ENCODE measurements at places on chromosomes 3 and 15.

- DNase-seq: peak; percentile 53
Observed at GRCh38 chr15:33852570-33852969, 115.7 kb upstream of the CHRM5 start.

DNA sequence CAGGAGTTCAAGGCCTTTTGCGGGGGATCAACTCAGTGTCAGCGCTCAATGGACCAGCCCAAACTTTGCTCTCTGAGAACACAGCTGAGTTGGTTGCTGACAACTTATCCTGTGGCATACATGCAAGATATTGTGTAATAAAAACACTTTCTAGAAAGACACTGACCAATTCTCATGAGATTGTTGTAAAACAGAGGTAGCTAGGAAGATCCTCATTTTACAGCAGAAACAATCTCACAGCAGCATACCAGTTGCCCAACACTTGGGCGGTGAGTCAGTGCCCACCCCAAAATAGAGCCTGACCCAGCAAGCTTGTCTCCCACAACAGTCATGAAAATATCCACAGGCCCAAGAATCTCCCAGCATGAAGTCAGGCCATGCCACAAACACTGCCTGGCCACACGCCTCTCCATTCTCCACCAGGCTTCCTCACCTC lies 18.2 kb downstream of the KLHL6 start:
- DNase-seq: peak; percentile 45

DNA sequence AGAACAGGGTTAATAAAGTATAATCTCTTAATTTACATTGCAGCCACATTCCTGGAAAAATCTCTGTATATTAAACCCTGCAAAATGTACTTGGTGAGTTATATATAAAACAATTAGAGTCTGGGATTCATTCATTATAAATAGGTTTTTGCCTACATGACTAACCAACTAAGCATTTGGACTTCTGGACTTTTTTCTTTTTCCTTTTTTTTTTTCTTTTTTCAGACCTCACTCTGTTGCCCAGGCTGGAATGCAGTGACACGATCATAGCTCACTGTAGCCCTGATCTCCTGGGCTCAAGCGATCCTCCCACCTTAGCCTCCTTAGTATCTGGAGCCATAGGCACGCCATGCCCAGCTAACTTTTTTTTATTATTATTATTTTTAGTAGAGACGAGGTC lies 4.5 kb downstream of the DNAJC13 start:
- no peak for DNase-seq

DNA sequence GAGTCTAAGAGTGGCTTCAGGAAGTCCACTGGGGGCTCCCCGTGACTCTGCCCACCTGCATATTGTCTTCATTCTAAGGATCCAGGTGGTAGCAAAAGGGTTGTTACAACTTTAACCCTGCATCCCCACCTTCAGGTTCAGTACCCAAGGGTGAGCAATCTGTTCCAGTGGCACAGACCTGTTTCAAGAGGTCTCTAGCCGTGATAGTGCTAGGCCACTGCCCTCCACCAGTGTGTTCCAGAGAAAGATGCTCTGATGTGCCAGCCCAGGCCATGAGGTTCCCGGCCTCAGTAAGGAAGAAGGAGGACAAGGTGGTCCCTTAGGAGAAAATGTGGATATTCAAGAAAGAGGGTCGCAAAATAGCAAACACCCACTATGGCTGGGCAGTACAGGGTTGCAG lies 87.0 kb downstream of the IGF1R start:
- DNase-seq: no peak

- DNase-seq: no peak
Observed at GRCh38 chr3:194053136-194053535, 82.8 kb upstream of the HES1 start.

DNA sequence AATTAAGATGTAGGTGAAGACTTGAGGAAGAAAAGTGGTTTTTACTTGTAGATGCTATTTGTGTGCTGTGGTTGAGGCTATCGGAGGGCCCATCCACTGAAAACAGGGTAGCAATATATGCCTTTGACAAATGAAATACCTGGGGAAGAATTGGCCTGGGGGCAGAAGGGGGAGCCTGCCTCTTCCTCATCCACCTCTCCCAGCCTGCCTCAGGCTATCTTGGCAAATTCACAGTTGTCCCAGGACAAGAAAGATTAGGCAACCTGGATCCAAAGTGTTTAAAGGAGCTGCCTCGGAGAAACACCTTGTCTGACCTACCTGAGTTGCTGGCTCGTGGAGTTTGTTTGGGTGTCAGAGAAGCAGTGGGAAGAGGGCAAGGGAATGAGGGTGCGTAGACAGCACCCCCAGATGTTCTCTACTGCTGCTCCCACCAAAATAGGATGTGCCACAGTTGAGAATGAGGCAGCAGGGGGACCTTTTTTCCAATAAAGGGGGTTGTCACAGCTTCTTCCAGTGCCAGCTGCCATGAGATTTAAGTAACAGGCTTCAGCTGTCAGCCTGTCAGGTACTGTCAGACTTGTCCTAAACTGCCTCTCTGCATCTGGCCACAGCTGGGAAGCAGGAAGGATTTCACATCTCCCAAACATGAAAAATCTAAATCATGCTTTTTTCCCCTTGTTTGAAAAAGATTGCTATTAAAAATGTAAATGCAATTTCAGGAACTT lies 9.2 kb downstream of the PLEKHO2 start:
- DNase-seq: no peak

- DNase-seq: no peak
Observed at GRCh38 chr3:15800780-15801179, 3.0 kb upstream of the ANKRD28 start.

- no peak for DNase-seq
Observed at GRCh38 chr15:73352082-73352481, 16.7 kb downstream of the HCN4 start.

GRCh38 chr3:39065197-39065596 lies 13.4 kb downstream of the WDR48 start:
- peak; percentile 34 for DNase-seq

GRCh38 chr3:58536501-58537411 lies at the start of gene ACOX2:
Gene ACOX2 (minus strand): TSS chr3:58537190. CDS start chr3:58535106, 2,084 bp downstream.
- DNase-seq: no peak

GRCh38 chr3:146421819-146422759 lies 47.3 kb downstream of the PLSCR2 start:
- DNase-seq: peak; percentile 78

DNA sequence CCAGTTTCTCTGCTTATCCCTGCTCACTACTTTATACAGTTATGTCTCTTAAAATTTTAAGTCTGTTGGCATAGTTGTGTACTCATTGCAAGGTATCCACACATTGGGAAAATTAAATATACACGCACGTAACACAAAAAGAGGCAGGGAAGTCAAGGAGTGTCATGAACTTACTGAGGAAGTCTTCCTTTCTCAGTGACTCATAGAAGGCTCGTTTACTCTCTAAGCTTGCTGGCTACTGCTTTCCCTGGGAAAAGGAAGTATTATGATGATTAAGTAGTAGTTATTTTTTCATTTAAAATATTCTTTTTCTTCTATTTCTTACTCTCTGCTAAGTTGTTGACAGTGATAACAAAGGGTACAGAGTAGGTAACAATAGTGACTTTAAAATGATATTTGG lies 287.3 kb downstream of the UBE2E2 start:
- peak; percentile 44 for DNase-seq

GRCh38 chr3:117665296-117665695 lies 955.7 kb downstream of the TUSC7 start:
- DNase-seq: no peak

GRCh38 chr3:41198526-41198925 lies 779 bp upstream of the CTNNB1 start:
- DNase-seq: no peak

DNA sequence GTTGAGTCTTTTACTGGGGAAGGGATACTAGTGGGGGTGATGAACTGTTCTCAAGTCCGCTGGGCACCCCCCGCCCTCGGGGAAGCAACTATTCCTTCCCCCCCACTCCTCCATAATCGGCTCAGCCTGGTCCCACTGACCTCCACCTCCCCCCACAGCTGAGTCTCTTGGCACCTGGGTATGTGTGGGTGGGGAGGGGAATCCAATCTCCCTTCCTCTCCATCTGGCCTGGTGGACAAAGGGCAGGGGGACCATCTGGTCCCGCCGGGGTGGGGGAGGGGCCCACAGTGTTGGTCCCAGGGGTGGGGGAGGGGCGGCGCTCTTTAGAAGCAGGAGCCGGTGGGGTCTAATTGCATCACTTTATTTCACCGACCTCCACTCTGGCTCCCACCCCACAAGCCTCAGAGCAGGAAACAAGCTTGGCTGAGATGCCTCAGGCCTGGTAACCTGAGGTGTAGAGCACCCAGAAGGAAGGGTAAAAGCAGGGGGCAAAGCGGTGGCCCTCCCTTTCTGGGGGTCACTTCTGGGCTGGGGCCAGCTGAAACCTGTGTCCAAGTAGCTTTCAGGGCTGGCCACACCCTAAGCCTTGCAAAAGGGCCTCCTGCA lies 1.0 kb upstream of the PCBP4 start:
- no peak for DNase-seq

DNA sequence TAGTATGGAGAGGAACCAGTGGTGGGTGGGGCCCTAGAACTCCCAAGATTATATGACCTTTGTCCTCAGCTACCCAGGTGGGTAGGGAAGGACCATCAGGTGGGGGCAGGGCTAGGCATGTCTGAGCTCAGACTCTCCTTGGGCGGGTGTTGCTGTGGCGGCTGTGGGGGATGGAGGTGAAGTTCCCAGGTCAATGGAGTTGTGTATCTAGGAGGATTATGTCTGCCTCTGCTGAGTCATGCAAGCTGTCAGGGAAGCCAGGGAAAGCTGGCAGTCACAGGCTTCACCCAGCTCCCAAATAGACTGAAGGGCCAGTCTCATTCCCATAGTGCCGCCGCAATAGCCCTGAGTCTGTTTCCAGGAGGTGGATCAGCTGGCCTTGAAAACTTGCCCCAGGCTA lies 139.7 kb upstream of the CFAP20DC start:
- no peak for DNase-seq

GRCh38 chr15:88331291-88331690 lies 74.8 kb upstream of the NTRK3 start:
- DNase-seq: no peak

DNA sequence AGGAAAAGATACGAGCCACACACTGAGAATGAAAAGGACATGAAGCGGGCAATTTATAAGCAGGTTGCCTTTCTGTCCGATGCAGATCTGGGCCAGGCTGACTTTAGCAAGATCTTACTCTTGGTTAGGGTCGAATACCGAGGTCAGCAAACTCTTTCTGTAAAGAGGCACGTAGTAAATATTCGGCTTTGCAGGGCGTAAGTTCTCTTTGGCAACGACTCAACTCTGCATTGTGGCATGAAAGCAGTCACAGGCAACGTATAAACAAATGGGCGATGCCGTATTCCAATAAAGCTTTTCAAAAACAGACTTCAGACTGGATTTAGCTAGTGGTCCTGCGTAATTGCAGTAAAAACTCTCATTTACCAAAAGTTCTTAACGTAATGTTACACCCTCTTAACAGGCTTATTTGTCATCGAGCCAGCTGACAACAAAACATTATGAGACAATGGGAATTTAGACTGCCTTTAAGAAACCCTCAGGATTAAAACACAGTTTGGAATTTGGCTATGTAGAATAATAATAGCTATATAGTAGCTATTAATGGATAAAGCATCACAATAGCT lies 13.1 kb upstream of the RPL35A start:
- no peak for DNase-seq

DNA sequence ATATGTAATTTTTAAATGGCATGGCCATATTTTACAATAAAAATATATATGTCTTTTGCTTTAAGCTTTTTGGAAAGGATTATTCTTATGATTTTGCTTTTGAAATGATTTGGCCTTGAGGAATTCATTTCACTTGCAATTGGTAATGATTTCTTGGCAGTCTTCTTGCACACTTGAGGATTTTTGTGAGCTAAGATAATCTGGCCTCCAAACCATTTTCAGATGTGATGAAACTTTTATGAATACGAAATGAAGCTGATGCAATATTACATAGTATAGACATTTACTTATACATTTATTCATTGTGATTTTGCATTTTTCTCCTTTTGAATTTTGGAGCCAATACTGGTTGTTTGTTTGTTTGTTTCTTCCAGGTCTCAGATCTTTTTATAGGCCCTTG lies 6.4 kb upstream of the SH2D7 start:
- DNase-seq: no peak

- DNase-seq: no peak
Observed at GRCh38 chr3:165839296-165840076, 2.3 kb upstream of the BCHE start.

- no peak for DNase-seq
Observed at GRCh38 chr3:82475306-82475705, 713.9 kb upstream of the GBE1 start.

- no peak for DNase-seq
Observed at GRCh38 chr3:155282385-155283091, 10.9 kb downstream of the STRIT1 start.

DNA sequence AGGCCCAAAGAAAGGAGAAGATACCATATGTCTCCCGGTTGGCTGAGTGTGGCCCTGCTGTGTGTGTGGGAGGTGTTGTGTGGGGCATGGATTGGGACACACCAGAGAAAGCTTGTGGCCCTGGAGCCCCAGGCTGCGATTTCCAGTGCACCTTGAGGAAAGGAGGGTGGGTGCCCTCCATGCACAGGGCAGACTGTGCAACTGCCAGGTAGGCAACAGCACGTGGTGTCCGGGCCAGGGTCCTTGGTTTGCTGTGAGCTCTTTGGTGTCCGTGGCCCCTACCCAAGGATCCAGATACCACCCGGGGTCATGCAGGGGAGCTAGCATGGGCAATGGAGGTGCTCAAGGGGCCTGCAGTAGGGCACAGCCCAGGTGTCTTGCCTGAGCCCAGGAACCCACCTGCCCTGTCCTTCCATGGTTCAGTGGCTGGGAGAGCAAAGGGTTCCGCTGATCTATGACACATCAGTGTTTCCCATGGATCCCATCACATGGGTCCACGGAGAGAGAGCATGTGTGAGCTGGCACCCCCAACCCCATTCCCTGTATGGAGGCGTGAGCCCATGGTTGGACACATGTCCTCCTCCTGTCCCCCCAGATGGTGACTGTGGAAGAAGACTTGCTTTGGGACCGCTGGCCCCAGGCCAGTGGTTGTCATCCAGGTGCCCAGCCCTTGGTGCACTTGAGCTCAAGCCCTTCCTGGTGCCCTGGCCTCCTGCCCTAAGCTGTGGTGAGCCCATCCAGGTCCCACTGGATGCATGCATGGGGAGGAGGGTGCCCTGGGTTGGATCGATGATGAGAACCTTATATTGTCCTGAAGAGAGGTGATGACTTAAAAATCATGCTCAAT lies 223.4 kb downstream of the SNRPN start:
- no peak for DNase-seq

DNA sequence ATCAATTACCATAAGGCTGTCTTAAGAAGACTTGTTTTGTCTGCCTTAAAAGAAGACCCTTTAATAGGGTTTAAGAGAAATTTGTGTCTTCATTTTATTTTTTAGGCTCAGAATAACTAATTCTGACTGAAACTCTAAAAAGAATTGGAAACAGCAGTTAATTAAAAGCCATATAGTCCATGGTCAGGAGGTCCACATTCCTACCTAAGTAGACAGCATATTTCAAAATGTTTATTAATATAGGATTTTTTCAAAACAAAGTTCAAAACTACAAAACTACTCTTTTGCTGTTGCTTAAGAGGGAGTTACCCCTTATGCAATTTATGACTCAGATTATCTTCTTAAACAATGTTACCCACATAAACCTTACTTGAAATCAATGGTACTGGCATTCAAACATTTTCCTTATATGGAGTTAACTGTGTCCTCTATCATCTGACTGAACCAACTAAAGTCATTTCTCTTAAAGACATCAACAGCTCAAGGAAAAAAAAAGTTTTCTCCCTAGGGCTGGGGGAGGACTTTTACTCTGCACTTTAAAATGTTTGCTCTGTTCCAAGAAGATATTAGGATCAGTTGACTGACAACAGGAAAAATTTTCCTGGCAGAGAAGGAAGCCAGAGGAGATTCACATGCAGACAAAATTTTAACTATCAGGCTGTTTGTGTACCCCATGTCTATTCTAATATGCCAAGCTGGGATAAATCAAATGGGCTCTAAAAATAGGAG lies 56.8 kb upstream of the NANOGP8 start:
- DNase-seq: peak; percentile 73

All from non-pigmented ciliary epithelial cell (primary cell).